ENCODE measurements at places on chromosomes 5 and 9.
A peak's percentile ranks its signal among the peaks of the same experiment; 100 is the strongest.

DNA sequence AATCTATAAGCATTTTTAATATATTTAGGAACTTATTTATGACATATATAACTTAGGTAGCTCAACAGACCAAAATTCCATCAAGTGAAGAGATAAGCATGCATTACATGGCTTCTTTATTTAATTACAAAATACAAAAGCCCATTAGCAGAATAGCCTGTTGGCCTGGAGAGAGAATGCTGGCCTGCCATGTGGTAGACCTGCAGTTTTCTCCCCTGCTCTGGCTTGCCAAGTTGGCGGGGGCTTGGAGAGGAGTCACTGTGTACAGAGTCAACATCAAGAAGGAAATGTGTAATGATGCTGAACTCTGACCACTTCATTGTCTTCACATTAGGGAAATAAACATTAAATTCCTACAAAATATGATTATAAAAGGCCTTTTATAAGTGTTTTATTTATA, 69.8 kb upstream of the CNTLN start:
- no peak for DNase-seq

DNA sequence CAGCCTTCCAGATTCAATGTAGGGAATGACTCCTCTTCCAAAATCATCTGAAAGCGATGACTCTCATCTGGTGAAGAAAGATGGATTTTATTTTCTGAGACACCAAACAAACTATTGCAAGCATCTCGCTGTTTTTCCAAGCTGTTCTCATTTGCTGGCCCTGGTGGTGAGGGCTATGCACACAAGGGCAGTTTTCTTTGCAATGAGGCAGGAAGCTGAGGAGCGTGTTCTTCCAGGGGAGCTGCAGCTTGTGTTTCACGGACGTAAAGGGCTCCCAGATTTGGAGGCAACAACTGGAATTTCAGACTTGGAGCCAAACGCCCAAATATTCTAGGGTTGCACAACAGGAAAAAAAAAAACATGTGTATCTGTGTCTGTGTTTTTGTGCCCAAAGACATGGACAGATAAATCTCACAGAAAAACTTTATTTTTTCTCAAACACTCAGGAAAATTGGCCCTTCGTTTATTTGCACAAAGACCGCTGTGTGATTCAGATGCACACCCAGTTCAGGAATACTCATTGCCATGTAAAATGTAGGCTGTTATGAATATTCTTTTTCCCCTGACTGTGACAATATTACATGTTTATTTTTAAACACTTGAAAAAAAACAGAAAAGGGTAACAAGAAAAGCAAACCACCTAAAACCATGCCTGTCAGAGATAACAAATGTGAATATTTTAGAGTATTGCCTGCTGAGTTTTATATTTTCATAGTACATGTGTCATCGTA, 151.3 kb downstream of the GAS1 start:
- DNase-seq, result no peak

DNA sequence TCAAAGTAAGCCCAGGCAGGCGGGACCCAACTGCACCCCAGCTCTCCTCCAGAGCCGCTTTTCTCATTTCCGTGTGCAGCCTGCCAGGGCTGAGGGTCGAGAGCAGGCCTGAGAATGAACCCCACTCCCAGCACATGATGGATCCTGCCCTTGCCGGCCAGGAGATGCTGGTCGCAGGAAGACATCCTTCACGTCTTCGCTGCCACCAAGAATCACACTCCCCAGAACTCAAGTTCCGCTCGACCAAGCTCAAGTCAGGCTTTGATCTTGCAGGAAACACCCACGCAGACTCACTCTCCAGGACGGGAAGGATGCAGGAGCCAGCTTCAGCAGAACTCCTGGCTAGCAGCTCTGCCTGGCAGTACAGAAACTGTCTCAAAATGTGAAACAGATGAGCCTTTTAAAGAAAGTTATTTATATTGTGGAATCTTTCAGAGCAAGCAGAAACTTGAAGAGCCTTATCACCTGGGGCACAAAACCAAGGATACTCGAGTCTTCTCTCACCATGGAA, 102.4 kb downstream of the ROR2 start:
- peak; percentile 33 for DNase-seq

DNA sequence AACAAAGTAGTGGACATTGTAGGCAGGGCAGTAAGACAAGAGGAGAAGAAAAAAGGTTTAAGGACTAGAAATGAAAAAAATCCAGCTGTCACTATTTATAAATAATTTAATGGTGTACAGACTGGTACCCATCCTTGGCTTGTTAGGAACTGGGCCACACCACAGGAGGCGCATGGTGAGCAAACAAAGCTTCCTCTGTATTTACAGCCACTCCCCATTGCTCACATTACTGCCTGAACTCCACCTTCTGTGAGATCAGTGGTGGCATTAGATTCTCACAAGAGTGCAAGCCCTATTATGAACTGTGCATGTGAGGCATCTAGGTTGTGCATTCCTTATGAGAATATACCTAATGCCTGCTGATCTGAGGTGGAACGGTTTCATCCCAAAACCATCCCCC, 62.6 kb upstream of the DMAC1 start:
- DNase-seq, result no peak

DNA sequence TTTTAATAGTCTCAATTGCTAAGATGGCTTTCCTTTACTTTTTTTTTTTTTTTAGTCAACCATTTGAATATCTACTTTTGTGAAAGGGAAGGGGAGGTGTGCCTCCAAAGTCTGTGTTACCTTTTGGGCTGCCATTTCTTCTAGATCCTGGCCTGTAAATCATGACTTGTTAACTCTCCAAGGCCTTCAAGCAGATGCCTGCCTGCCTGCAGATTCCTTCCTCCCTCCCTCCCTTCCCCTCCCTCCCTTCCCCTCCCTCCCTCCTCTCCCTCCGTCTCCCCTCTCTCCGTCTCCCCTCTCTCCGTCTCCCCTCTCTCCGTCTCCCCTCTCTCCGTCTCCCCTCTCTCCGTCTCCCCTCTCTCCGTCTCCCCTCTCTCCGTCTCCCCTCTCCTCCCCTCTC, 73.1 kb downstream of the COMMD10 start:
- no peak for DNase-seq

GRCh38 chr5:79963261-79964061, 27.6 kb downstream of the MTX3 start:
- no peak for DNase-seq

GRCh38 chr9:136372561-136373299, 739 bp downstream of the CARD9 start:
- no peak for DNase-seq

DNA sequence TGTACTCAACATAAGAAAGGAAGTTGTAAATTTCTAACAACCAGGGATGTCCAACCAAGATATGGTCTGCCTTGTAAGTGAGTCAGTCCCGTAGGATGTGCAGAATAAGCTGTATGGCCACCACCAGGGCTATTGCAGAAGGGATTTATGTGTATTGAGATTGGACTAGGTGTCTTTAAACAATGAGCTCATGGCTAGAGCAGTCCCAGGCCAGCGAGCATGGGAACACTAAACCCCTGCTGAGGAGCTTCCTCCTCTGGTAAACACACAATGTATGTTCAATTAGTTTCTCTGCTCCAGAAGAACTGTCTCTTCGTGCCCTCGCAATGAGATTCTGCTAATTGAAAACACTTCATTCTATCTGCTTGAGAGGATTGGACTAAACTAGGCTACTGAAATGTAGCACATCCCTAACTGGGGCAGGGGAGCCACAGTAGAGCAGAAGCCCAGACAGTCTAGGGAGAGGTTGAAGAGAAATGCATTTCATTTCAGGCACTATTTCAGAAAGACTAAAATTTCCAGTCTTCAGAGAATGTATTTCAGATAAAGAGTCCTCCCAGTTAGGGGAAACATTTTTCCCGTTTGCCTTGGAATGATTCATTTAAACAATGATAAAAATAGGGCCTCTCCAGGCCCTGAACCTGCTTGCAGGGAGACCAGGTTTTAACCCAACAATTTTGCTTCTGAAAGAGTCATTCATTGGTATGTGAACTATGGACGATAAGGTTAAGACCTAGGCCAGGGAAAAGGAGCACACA, 154.7 kb downstream of the FAM114A2 start:
- no peak for DNase-seq

DNA sequence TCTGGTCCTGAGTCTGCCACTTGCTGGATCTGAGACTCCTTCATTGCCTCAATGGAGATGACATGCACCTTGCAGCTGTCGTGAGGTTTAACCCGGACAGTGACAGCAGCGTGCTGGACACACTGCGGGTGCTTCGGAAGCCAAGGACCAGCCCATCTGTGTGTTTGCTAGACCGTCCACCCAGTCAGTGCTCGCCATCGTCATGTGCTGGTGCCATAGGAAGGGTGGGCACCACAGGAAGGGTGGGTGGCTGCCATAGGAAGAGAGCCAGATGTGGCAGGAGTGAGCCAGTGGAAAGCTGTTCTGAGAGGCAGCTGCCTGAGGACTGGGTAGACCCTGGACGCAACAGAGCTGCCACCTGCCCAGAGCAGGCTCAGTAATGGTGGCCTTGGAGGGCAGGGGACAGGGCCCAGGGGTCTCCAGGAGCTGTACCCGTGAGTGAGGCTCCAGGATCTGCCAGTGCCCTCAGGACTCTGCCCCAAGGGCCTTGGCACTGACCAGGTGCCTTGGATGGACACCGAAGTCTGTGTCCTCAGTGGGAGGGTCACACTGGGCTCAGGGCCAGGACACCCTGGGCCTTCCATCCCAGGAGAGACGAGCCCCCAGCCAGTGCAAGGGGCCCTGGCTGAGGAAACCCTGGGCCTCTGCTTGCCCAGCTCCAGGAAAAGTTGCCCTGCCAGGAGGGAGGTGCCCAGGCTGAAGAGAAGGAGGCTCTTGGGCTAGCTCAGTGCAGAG, 21.8 kb downstream of the FLT4 start:
- DNase-seq, result no peak

GRCh38 chr5:172805736-172806255, 28.3 kb upstream of the ERGIC1 start:
- DNase-seq, result no peak

DNA sequence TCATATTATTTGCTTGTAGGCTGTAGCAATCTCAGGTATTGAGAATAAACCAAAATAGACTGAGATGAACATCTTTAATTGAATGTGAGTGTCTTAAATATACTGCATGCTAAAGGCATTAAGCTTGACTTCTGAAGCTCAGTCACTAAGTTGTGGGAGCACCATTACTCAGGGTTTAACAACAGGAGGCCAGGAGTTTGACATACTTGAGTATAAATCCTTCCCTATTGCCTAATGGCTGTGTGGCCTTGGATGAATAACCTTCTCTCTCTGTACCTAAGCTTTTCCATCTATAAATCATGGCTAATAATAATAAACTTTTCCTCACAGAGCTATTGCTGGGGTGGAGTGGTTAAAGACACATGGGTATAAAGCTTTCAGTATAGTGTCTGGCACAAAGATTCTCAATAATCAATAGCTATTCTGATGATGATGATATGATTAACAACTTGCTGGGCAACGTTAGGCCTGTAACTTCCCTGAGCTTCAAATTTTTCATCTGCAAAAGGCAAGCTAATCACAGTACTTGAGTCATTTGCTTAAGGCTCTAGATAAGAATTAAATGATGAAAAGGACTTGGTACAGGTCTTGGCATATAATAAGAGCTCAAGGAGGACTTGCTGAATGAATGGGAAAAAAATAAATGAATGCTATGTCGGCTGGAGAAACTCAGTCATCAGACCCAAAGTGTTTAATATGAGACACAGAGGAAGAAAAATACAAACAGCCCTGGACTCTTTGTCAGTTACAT, 174.0 kb upstream of the IL12B start:
- no peak for DNase-seq

DNA sequence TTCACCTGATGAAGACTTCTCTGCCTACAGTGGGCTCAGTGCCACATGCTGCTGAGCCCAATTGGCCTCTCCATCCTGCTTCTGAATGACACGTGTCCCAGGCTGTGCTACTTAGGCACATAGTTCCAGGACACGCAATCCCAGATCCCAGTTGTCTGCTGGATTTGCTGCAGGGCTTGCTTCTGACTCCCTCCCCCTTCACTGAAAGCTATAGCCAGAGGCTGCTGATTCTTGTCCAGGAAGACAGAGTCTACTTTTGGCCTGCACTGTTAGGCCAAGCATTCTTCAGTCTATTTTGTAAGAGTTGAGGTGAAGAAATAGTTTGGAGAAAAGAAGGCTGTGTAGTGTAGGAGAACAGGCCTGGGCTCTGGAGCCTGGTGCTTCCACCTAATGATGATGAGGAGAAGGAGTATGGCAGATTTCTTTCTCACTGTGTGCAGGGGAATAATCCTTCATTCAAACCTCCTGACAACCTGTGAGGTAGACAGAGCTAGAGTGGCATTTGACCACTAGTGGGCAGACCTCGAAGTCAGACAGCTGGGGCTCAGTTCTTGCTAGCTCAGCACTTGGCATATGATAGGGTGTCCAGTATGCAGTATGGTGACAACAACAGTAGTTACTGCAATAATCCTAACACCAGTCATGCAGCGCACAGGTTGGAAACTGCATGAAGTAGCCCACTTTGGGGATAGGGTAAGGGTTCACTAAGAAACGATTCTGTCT, 19.5 kb upstream of the ASPN start:
- DNase-seq, result peak; percentile 11

- DNase-seq, result no peak
These were observed 400 bp downstream of the HCN1 start for GRCh38 chr5:45695804-45696156.

DNA sequence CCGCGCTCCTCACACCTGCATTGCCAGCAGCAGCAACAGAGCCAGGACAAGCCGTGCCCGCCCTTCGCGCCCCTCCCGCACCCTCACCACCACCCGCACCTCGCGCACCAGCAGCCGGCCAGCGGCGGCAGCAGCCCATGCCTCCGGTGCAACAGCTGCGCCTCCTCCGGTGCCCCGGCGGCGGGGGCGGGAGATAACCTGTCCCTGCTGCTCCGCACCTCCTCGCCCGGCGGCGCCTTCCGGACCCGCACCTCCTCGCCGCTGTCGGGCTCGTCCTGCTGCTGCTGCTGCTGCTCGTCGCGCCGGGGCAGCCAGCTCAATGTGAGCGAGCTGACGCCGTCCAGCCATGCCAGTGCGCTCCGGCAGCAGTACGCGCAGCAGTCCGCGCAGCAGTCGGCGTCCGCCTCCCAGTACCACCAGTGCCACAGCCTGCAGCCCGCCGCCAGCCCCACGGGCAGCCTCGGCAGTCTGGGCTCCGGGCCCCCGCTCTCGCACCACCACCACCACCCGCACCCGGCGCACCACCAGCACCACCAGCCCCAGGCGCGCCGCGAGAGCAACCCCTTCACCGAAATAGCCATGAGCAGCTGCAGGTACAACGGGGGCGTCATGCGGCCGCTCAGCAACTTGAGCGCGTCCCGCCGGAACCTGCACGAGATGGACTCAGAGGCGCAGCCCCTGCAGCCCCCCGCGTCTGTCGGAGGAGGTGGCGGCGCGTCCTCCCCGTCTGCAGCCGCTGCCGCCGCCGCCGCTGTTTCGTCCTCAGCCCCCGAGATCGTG, 517 bp downstream of the KCNN2 start:
- DNase-seq, result no peak

DNA sequence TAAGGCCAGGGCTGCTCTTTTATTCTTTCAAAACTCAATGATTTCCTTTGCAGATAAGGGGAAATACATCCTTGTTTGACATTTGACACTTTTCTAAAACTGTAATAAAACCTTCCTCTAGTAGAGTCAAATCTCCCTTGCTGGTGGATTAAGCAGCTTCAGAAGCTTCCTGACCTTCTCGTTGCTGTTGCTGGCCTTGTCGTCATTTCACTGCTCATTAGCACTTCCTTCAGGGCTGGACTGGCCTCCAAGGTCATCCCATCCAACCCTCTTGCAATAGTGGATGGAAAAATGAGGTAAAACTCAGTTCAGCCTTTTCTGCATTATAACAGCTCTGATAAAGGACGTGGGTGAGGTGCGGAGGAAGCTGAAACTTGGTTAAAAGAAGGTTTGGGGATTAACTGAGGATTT, 1.1 kb upstream of the ADAMTSL1 start:
- no peak for DNase-seq

Measured in activated naive CD4-positive, alpha-beta T cell treated with anti-CD3 and anti-CD28 coated beads for 36 hours (primary cell).